ENCODE measurements at places on chromosomes 13 and 19.

DNA sequence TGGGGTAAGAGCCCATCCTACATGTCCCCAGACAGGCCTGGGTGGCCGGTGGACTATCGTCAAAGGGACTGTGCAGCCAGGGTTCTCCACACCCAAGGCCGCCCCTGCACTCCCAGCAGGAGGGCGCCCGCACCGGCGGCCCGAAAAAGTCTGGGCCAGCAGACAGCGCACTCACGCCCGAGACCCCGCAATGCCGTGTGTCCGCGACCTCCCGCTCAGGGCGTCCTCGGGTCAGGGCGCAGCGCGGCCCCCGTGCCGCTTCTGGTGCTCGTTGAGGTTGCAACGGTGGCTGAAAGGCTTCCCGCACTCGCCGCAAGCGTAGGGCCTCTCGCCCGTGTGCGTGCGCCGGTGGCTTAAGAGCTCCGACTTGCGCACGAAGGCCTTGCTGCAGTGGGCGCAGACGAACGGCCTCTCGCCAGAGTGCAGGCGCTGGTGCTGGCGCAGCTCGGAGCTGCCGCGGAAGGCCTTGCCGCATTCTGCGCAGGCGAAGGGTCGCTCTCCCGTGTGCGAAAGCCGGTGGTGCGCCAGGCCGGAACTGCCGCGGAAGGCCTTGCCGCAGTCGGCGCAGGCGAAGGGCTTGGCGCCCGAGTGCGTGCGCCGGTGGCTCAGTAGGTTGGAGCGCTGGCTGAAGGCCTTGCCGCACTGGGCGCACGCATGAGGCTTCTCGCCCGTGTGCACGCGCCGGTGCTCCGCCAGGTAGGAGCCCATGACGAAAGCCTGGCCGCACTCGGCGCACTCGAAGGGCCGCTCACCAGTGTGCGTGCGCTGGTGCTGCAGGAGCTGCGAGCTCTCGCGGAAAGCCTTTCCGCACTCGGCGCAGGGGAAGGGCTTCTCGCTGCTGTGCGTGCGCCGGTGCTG is 2.8 kb upstream of the A1BG start:
- DNase-seq = no peak

DNA sequence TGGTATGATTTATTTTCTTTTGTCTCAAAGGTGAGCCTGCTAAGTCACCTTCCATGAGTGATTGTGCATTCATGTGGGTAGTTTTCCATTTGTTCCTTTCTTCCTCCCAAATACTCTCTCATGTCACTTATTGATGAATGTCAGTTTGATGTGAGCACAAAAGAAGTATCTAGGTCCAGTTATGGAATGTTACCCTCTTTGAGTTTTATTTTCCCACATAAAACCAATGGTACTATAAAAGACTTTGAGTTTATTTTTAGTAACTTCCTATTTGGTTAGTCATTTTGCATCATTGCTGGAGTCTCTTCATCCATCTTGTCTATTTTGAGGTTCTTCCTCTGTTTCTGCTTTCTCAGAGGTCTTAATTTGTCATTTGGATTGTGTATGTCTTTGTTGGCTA is 321.3 kb downstream of the GPC6 start:
- DNase-seq = no peak

- no peak for DNase-seq
Measured at GRCh38 chr13:31814536-31814935, 75.2 kb downstream of the RXFP2 start.

DNA sequence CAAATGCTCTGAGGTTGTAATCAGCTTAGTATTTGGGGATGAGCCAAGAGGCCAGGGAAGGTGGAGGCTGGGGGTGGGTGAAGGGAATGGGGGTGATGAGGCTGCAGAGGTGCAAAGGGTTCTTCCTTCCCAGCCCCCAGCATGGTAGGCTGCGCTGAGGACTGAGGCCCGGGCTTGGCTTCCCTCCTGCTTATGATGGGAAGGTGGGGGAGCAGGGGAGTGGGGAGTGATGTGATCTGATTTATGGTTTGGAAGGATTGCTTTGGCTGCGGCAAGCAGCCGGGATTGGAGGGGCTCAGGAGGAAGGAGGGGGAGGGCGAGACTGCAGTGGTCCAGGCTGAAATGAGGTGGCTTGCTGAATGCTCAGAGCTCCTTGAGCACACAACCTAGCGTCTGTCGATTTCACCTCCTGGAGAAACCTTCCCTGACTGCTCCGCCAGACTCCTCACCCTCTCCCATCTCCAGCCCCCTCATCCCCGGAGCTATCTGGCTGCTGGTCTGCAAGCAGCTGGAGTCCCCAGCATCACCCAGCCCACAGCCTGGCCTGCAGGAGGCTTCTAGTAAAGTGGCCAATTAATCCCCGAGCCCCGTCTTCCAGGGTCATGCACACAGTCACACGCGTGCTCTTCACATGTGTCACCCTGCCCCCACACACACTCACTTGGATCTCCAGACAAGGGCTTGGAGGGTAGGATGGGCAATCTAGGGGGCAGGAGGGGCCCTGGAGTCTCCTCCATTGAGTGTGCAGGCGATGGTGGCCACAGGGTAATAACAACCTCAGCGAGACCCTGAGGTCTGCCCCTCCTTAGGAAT is 757 bp upstream of the CLEC11A start:
- no peak for DNase-seq

Measured in activated CD8-positive, alpha-beta memory T cell treated with anti-CD3 and anti-CD28 coated beads for 1 hour (primary cell).